ENCODE measurements at places on chromosomes 12 and 14.

GRCh38 chr14:36975834-36976233 is 196.6 kb downstream of the SLC25A21 start:
- no peak for DNase-seq

- DNase-seq, result no peak
Measured at GRCh38 chr12:31301311-31301710, 24.6 kb downstream of the SINHCAF start.

DNA sequence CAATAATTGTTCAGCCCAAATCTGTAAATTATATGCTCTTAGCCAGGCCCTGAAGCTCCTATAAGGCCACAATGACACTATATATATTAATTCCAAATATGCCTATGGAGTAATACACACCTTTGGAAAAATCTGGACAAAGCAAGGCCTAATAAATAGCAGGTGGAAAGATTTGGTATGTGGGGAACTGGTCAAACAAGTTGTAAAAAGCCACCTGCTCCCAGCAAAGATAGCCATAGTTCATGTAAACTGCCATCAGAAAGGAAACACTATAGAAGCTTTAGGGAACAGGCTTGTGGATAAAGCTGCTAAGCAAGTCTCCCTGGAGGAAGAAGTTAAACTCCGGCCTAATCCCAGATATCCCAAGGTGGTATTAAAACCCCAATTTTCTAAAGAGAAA is 29.7 kb downstream of the PRMT8 start:
- no peak for DNase-seq

- no peak for DNase-seq
Measured at GRCh38 chr14:100149851-100150611, 9.4 kb downstream of the DEGS2 start.

- peak; percentile 68 for DNase-seq
Measured at GRCh38 chr12:58888131-58888783, 32.0 kb downstream of the LRIG3 start.

- no peak for DNase-seq
Measured at GRCh38 chr12:27606986-27607385, 83.0 kb downstream of the PPFIBP1 start.
